Stimulated activated CD8-positive, alpha-beta memory T cell treated with anti-CD3 and anti-CD28 coated beads, Interleukin-2, amount 100 ng/mL, for 48 hours (primary cell): ENCODE measurements at places on chromosomes 7 and 10.

DNA sequence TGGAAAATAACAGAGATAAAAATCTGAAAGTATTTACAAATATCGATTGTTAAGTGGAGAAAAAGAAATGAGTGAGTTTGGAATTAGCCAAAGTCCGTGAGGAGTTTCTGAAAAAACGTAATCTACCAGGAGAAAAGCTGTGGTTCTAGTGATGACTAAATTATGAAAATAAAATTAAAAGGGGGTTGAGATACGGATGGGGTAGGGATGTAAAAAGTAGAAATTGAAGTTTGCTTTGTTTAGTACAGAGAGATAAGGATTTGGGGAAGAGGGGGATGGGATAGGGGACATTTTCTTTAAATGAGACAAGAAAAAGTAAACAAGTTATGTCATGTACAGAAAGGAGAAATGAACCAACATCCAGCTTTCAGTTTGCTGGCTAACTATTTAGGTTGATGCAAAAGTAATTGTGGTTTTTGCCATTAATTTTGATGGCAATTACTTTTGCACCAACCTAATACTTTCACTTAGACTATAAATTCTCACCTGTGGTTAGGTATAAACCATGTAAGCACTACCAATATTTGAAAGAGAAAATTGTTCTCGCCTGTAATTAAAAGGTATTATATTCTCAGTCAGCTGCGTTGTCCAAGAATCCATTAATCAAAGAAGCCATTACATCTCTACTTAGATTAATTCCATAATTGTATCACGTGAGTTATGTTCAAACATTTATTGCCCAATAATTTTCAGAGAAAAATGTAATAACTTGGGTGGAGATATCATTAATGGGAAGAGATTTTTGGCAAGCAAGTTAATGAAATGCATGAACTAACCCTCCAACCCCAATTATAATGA lies 143.0 kb upstream of the NRP1 start:
- DNase-seq = no peak

DNA sequence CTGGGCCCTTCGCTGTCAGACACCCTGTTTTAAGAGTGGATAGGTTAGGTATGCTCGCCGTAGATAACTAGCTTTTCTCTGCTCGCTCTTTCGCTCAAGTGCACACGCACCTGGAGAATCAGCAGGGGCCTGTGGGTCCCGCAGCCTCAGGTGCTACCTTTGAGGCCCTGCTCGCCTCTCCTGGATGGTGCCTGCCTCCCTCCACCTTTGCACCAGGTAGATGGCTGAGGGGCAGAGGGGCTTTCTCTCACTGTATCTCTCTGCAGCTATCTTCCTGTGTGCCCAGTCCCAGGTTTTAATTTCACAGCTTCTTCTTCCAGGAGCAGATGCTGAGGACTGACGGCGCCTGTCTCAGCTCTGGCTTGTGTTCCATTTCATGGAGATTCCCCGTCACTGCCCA lies 227.9 kb downstream of the TCF7L2 start:
- no peak for DNase-seq

DNA sequence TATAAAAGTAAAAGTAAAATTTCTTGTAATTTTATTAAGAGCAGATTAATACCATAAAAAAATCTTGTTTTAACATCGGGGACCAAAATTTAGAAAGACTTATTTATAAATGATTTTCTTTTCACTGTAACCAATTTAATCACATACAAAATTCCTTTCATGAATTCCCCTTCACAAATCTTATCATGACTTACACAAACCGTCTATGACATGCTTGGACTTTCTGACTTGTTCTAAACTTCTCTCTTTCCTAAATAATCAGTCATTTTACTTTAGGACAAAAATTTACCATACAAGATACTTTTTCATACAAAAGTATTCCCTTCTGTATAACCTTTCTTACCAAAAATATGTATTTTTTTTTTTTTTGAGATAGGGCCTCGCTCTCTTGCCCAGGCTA lies 9.3 kb downstream of the CROT start:
- no peak for DNase-seq

DNA sequence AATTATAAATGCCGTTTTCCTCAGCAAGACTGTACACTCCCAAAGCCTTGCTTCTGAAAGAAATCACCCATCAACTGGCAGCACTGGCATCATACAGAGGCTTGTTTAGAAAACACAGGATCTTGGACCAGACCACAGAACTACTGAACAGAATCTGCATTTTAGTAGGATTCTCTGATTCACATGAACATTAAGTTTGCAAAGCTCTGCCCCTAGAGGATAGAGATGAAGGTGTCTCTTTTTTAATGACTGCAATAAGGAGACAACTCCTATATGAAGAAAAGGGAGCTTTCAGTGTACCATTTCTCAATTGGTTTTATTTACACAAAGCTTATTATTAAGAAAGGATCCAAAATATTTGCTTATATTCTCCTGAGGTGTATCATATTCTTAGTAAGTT lies 172.7 kb downstream of the AGMO start:
- DNase-seq = no peak

DNA sequence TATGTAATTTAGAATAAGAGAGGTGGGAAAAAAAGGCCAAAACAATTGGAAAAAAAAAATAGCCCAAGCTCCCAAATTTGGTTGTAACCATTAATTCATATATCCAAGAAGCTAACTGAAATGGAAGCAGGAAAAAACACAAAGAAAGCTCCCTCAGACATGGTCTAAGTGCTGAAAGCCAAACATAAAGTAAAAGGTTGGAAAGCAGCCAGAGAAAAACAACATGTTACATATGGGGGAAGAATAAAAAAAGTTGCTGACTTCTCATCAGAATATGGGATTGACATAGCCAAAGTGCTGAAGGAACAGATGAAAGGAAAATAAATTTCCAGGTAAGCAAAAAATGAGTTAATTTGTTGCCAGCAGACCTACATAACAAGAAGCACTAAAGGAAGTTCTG lies 40.3 kb downstream of the PDZD8 start:
- DNase-seq = no peak

- no peak for DNase-seq
These were observed 2.6 kb downstream of the IFIT2 start for GRCh38 chr10:89304446-89304845.

DNA sequence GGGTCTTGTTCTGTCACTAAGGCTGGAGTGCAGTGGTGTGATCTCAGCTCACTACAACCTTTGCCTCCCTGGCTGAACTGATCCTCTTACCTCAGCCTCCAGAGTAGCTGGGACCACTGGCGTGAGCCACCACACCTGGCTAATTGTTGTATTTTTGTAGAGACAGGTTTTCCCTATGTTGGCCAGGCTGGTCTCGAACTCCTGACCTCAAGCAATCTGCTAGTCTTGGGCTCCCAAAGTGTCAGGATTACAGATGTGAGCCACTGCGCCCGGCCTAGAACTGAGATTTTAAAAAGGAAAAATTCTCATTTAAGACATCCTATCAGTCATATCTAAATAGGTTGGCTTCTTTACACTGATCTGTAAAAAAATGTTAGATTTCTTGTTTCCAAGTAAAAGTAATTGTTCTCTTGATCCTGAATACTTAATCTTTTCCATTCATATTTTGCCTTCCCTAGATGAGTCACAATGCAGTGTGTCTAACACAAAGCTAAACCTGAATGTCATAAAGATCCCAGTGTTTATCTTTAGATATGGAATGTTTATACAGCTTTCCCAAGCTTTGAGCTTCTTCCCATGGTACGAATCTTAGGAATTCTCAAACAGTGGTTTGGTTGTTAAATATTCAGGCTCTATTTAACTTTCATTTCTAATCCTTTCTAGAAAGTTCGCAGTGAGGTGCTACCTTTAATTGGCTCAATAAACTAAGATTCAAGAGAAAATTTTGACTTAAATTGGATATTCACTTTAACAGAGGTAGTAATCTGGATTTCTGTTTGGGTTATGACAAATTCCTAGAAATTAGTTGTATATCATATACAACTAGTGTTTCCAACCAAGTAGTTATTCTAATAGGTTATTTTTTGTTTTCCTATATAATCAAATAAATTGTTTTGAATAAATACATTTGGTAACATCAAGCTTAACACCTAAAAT lies 12.1 kb upstream of the LAMB1 start:
- no peak for DNase-seq

GRCh38 chr10:97564776-97565175 lies 7.8 kb upstream of the ANKRD2 start:
- no peak for DNase-seq

- DNase-seq = no peak
These were observed 59.7 kb upstream of the RAB11FIP2 start for GRCh38 chr10:118106426-118106825.
